ENCODE measurements at places on chromosomes 7 and 10. TPM values are rescaled to one million over a fixed set of nuclear protein-coding genes. Genes with fewer than 3 reads are reported as not detected.

- peaks cover 82% of the 10 kb centered on the region for H3K4me1 ChIP-seq
- peaks cover 3% of the 10 kb centered on the region for H3K27me3 ChIP-seq
- peak overlapping the region; percentile 77 for H3K27ac ChIP-seq
- H3K4me3 ChIP-seq = peak overlapping the region; percentile 93
- H3K36me3 ChIP-seq = peaks cover 8% of the 10 kb centered on the region
- DNase-seq = peak; percentile 9
These were observed 460 bp downstream of the ANXA11 start for GRCh38 chr10:80204677-80205476.

- H3K4me3 ChIP-seq = no peak overlapping the region
- peaks cover 10% of the 10 kb centered on the region for H3K4me1 ChIP-seq
- no peaks in the 10 kb centered on the region for H3K27me3 ChIP-seq
These were observed 5.1 kb downstream of the ING3 start for GRCh38 chr7:120955577-120956149.

- H3K4me1 ChIP-seq = peaks cover 50% of the 10 kb centered on the region
- H3K4me3 ChIP-seq = no peak overlapping the region
- no peak for DNase-seq
- H3K27me3 ChIP-seq = peaks cover 4% of the 10 kb centered on the region
- H3K27ac ChIP-seq = no peak overlapping the region
These were observed 91.1 kb downstream of the VOPP1 start for GRCh38 chr7:55481155-55481554.

DNA sequence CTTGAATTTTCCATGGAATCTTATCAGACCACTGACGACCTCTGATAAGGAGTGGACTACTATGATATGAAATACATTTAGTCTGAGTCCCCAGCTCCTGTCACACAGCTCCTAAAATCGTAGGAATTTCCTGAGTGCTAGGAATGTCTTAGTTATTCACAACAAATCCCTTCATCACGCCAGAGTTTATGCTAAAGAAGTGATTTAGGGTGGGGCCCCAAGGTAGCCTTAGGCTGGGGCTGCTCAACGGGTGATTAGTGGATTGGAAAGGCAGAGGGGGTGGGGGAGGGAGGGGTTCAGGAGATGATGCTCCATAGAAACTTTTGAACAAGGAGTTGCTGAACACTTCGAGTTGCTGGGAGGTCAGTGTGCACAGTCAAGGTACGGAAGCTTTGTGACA lies 7.0 kb upstream of the TET1 start:
- DNase-seq = no peak
- no peak overlapping the region for H3K4me3 ChIP-seq
- H3K4me1 ChIP-seq = peaks cover 26% of the 10 kb centered on the region
- H3K27me3 ChIP-seq = peaks cover 3% of the 10 kb centered on the region
- no peak overlapping the region for H3K27ac ChIP-seq
- H3K36me3 ChIP-seq = no peaks in the 10 kb centered on the region

- no peak overlapping the region for H3K27ac ChIP-seq
- H3K4me1 ChIP-seq = no peaks in the 10 kb centered on the region
- H3K27me3 ChIP-seq = no peaks in the 10 kb centered on the region
- DNase-seq = no peak
- H3K4me3 ChIP-seq = no peak overlapping the region
These were observed 18.1 kb upstream of the DNA2 start for GRCh38 chr10:68489919-68490318.

DNA sequence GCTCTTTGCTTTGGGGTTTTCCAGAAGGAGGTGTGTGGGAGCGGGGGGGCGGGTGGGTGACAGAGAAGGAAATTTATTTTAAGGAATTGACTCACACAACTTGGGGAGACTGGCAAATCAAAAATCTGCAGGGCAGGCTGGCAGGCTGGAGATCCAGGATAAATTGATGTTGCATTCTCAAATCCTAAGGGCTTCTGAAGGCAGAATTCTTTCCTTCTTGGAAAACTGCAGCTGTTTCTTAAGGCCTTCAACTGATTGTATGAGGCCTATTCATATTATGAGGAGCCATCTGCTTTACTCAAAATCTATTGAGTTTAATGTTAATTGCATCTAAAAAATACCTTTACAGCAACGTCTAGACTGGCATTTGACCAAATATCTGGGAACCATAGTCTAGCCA lies 1528.8 kb upstream of the LRRTM3 start:
- no peak for DNase-seq
- no peaks in the 10 kb centered on the region for H3K4me1 ChIP-seq
- no peak overlapping the region for H3K27ac ChIP-seq
- H3K4me3 ChIP-seq = no peak overlapping the region

GRCh38 chr7:1027242-1028043 lies 16.9 kb upstream of the GPR146 start:
- H3K27me3 ChIP-seq = no peaks in the 10 kb centered on the region
- peak overlapping the region; percentile 53 for H3K27ac ChIP-seq
- DNase-seq = peak; percentile 22
- H3K4me3 ChIP-seq = peak overlapping the region; percentile 94
- H3K4me1 ChIP-seq = peaks cover 23% of the 10 kb centered on the region
- H3K36me3 ChIP-seq = peaks cover 29% of the 10 kb centered on the region

GRCh38 chr10:24255115-24255880 lies 46.4 kb downstream of the KIAA1217 start:
- no peak for DNase-seq
- no peaks in the 10 kb centered on the region for H3K4me1 ChIP-seq
- H3K4me3 ChIP-seq = no peak overlapping the region
- H3K36me3 ChIP-seq = no peaks in the 10 kb centered on the region
- no peak overlapping the region for H3K27ac ChIP-seq

Gene VWA2
- total RNA-seq = not detected

Gene CYP2W1
- not detected for total RNA-seq

Gene FZD1
- total RNA-seq = 10.4 TPM

Gene H2BK1
- total RNA-seq = not detected

Gene C10orf71
- not detected for total RNA-seq

Gene GPER1
- 4.6 TPM for total RNA-seq

Data from HFFc6 (cell line).